ENCODE measurements at places on chromosomes 4 and X.
A peak's percentile ranks its signal among the peaks of the same experiment; 100 is the strongest.

GRCh38 chr4:31461421-31461820 lies 741.3 kb downstream of the PCDH7 start:
- DNase-seq = peak; percentile 38

- no peak for DNase-seq
Observed at GRCh38 chr4:16122308-16122711, 38.5 kb upstream of the PROM1 start.

GRCh38 chr4:98959411-98959810 lies 30.5 kb upstream of the EIF4E start:
- no peak for DNase-seq

GRCh38 chr4:84916227-84916626 lies 50.3 kb downstream of the WDFY3 start:
- no peak for DNase-seq

DNA sequence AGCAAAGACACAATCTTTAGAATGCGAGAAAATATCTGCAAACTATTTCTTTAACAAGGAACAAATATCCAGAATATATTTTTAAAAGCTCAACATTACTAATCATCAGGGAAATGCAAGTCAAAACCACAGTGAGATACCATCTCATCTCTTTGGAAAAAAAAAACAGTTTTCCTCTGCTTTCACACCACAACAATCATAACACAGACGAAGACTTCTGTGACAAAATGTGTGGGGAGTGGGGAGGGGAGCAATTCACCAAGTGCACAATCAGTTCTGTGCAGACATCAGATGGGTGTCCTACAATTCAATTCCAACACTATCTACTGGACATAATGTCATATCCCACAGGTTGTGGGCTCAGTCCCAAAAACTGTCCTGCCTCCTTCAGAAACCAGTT lies 293.2 kb upstream of the SLC7A11 start:
- DNase-seq = no peak

DNA sequence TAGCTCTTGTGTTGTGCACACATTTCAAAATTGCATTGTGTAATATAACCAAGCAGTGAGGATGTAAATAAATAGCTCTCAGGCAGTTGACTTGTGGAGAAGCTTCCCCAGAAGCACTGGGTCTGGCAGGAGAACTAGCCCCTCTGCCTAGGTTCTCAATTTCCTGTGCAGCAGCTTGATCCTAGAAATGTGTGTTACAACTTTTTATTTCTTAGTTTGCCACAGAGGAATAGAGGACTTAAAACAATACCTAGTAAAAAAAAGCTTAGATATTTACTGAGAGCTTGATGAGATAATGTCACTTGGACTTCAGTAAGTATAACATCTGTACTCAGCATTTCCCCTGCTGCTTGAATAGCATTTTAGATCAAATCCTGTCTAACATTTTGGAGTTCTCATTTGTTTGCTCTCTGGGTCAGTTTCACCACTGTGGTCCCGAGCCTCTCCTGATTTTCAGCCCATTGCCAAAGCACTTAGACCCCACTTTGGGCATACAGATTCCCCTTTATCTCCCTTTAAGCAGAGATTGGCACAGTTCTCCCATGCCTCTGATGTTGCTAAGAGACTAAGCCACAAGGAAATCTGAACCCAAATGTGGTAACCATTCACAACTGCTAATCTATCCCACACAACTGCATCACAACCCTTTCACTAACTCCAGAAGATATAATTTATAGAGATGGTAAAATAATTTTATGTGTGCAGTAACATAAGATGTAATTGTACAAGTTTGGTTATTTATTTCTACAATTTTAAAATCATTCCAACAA lies 98.2 kb upstream of the NRK start:
- no peak for DNase-seq
